ENCODE measurements at places on chromosomes 6 and 20.

DNA sequence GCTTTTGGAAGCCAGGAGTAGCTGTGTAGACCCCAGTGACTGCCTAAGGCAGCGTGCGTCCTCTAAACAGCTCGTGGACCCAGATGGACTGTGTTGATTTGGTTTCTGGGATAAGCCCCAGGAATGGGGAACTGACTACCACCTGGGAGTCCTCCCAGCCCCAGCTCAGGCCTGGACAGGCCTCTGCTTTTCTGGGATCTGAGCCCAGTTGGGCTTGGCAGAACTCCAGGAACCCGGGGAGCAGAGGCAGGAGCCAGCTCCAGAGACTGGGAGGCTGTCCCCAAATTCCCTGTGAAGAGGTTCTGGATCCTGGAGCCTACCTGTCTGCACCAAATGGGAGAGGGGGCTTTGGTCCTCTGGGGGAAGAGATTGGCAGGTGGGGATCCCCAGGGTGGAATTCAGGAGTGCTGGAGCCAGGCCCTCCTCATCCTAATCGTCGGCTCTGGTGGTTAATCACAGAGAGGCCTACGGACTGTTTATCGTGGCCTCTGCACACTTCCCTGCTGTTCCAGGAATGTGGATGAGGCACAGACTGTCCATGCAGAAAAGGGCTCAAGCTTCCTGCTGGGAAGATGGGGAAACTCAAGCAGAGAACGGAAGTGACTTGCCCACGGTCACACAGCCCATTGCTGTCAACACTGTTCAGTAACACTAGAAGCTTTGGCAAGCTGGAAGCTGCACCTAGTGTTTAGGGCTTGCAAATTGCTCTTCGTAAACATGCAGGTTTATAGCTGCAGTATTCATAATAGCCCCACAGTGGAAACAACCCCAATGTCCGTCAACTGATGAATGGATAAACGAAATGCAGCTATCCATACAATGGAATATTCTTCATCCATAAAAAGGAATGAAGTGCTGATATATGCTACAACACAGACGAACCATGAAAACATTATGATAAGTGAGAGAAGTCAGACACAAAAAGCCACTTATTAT is 100.6 kb downstream of the KCNB1 start:
- peak; percentile 94 for DNase-seq

- DNase-seq = no peak
These were observed 232.3 kb upstream of the ECI2 start for GRCh38 chr6:4367643-4368042.

- no peak for DNase-seq
These were observed 46.4 kb upstream of the TGM2 start for GRCh38 chr20:38211200-38212097.

- no peak for DNase-seq
These were observed 8.4 kb downstream of the PTGIS start for GRCh38 chr20:49559411-49560081.

- no peak for DNase-seq
These were observed 144.5 kb upstream of the FLRT3 start for GRCh38 chr20:14481863-14482262.

- peak; percentile 72 for DNase-seq
These were observed 55.2 kb upstream of the ADGRF1 start for GRCh38 chr6:47097092-47097945.

- no peak for DNase-seq
These were observed 529.2 kb upstream of the JARID2 start for GRCh38 chr6:14716499-14717146.

DNA sequence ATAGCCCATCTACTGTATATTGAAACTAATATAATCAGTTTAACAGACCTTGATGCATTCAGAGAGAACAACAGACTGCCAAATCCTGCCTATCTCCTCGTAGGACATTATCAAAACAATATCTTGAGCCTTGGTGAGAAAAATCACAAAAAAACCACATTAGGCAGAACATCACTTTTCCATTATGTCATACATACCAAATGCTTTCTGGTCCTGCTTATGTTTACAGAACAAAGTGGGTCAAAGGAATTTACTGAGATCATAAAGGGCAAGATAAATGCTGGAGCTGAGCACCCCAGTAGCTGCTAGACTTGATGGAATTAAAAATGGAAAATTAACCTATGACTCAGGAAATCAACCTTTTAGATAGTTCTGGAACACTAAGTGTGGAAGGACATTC is 195.3 kb upstream of the KCNK16 start:
- no peak for DNase-seq

GRCh38 chr20:5650280-5650691 is 99.9 kb upstream of the SHLD1 start:
- DNase-seq = no peak

- no peak for DNase-seq
These were observed 145.8 kb downstream of the MRPL14 start for GRCh38 chr6:43981363-43981990.

DNA sequence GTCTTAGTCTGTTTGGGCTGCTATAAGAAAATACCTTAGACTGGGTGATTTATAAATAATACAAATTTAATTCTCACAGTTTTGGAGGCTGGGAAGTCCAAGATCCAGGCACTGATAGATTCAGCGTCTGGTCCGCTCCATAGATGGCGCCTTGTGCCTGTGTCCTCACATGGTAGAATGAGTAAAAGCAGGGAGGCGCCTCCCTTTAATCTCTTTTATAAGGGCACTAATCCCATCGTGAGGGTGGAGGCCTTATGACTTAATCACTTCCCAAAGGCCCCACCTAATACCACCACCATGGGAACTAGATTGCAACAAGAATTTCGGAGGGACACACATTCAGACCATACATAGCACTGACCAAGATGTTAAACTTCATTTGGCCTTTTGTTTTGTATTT is 91.2 kb upstream of the TMEM181 start:
- DNase-seq = peak; percentile 11

Measured in COR-L47 (cell line).